Activated CD4-positive, alpha-beta T cell treated with anti-CD3 and anti-CD28 coated beads, Interleukin-2, amount 50 U/mL, for 24 hours (primary cell): ENCODE measurements at places on chromosomes 3 and 15.

GRCh38 chr3:98811048-98811447 is 47.9 kb downstream of the ST3GAL6 start:
- DNase-seq = no peak

DNA sequence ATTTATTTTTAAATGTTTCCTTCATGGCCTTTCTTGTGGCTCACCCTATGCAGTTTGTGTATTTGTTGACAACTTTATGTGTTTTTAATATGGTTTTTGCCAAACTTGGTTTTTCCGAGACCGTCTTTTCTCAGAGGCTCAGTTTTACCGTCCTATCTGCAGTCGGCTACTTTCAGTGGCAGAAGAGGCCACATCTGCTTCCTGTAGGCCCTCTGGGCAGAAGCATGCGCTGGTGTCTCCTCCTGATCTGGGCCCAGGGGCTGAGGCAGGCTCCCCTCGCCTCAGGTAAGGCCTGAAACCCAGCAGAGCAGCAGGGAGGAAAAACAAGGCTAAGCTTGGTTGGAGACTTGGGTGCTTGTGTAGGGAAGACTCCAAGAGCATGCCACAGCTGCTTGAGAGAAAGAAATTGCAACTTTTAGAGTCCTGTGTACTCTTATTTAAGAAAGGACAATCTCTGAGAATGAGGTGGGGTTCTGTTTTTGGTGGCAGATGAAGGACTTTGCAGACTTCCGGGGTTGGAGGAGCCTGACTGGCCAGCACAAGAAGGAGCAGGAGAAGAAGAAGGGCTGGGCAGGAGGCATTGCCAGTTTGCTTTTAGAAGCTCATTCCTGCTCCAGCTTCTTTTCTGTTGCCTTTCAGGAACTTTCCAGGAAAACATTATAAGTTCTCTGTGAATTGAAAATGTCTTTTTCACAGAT is at the start of gene TIGIT:
TIGIT (plus strand) TSS at position 191 of the 698 bp plus-strand sequence; CDS start at position 225, 34 bp downstream.
- DNase-seq = no peak

DNA sequence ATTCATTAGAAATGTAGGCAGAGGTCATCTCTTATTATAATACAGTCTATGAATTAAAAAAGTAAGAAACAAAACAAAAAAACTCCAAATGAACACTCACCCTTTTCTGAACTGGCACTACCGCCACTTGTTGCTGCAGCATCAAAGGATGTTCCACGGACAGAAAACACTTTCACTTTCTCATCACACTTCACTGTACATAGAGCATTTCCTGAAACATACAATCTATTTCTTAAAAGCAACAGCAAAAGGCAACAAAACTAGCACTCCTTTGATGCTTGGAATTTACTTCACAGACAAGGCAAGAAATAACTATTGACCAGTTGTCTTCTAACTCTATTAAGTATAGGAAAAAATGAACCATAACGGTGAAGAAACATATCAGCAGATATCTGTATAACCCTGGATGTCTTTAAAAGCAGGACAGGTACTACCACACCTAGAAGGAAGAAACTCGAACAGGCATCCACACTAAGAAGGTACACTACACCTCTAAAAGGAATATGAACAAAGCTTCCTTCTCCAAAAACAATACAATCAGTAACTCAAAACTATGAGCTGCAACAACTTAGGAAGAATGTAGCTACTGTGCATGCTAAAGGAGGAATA is 24.9 kb downstream of the ETFA start:
- DNase-seq = no peak

DNA sequence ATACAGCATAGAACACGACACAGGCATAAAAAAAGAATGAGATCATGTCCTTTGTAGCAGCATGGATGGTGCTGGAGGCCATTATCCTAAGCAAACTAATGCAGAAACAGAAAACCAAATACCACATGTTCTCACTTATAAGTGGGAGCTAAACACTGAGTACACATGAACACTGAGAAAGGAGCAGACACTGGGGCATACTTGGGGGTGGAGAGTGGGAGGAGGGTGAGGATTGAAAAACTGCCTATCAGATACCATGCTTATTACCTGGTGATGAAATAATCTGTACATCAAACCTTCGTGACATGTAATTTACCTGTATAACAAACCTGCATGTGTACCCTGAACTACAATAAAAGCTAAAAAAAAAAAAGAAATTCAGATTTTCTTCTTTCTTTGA is 100.4 kb downstream of the PPM1L start:
- no peak for DNase-seq

DNA sequence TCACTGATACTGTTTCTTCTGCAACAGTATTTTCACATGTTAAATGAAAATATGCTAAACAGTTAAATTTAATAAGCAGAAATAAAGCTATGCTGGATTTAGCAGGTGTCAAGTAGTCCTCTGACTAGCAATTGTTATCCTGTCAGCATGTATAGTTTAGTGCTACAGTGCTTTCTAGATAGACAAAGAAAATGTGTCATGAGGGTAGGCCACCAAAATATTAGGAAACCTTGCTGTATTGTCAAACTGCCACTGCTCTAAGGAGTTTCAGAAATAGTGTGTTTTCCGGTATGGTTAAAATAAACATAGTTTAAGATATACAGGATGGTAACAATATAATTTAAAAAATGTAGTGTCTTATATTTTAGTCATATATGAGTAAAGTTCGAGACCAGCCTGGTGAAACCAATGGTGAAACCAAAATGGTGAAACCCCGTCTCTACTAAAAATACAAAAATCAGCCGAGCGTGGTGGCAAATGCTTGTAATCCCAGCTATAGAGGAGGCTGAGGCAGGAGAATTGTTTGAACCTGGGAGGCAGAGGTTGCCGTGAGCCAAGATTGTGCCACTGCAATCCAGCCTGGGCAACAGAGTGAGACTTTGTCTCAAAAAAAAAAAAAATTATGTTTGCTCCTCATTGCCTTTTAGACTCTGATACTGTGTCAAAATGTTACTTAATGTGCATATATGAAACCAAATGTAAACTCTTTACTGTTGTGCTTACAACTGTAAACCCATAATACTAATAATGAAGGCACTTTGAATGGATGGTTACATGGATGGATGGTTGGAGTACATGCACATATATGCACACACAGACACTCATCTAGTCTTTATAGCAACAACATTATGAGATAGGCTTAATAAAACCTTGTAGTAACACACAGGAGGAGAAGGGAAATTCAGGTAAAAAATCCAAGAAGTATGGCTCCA is 204.8 kb downstream of the RSRC1 start:
- DNase-seq = no peak
